Mesenchymal stem cell (in vitro differentiated cells and primary cell): ENCODE measurements at places on chromosomes 3 and 15.

GRCh38 chr3:94246171-94246570 is 183.3 kb downstream of the NSUN3 start:
- H3K27ac ChIP-seq: no peak overlapping the region
- H3K36me3 ChIP-seq: no peaks in the 10 kb centered on the region
- peaks cover 18% of the 10 kb centered on the region for H3K27me3 ChIP-seq

DNA sequence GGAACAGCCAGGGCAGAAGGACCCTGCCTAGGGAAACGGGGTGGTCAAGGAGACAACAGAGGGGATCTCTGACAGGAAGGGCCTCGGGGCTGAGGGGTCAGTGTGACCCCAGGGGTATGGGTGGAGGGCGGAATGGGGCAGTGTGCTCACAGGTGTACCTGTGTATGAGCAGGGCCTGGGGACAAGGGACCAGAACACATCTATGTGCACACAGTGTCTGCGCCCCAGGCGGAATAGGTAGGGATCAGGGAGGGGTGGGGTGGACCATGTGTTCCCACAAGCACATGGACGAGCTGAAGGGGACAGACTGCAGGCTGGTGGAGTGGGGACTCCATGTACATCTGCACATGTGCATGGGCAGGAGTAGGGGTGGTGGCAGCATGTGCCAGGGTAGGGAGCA is 5.0 kb upstream of the TLR9 start:
- H3K36me3 ChIP-seq: peaks cover 71% of the 10 kb centered on the region
- no peak overlapping the region for H3K4me3 ChIP-seq
- no peak overlapping the region for H3K27ac ChIP-seq
- peaks cover 8% of the 10 kb centered on the region for H3K4me1 ChIP-seq
- no peak for DNase-seq

DNA sequence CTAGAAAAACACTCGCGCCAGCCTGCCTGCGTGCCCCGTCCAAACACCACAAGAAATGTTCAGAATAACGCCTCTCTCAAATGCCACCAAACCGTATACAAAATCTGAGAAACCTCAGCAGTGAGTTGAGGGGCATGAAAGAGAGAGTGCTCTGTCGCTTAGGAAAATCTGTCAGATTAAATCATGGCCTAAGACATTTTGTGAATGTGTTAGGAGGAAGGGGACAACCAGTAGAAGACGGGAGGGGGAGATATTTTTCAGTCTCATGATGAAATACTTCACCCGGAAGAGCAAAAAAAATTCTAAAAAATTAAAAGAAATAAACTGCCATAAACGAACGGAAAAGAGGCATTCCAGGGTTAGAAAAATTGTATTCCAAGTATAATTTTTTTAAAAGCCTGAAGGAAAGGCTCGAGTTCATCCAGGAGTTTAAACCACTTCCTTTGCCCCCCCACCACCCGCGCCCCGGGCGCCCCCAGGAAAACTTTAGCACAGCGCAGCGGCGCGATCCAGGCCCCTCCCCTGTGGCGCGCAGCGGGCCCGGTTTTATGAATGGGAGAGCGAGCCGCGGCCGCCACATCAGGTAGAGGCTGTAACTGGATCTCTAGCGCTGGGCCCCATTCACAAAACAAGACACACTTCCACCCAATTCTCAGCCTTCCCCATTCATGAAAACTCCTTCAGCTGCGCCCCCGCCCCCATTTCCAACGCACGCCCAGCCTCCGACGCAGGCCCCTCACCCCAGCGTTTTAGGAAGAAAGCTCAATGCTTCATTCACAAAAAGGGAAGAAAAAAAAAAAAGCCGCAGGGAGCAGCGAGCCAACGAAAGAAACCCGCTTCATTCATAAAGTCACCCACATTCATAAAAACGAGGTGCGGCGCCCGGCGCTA is 1.4 kb downstream of the ETV5 start:
- H3K36me3 ChIP-seq: peaks cover 13% of the 10 kb centered on the region
- H3K4me1 ChIP-seq: peaks cover 8% of the 10 kb centered on the region
- no peaks in the 10 kb centered on the region for H3K27me3 ChIP-seq
- peak; percentile 77 for DNase-seq
- H3K27ac ChIP-seq: peak overlapping the region; percentile 80

- H3K36me3 ChIP-seq: no peaks in the 10 kb centered on the region
- peaks cover 3% of the 10 kb centered on the region for H3K4me1 ChIP-seq
- H3K27ac ChIP-seq: no peak overlapping the region
- H3K27me3 ChIP-seq: no peaks in the 10 kb centered on the region
- DNase-seq: no peak
These were observed 6.0 kb downstream of the TM4SF19 start for GRCh38 chr3:196332168-196332567.

DNA sequence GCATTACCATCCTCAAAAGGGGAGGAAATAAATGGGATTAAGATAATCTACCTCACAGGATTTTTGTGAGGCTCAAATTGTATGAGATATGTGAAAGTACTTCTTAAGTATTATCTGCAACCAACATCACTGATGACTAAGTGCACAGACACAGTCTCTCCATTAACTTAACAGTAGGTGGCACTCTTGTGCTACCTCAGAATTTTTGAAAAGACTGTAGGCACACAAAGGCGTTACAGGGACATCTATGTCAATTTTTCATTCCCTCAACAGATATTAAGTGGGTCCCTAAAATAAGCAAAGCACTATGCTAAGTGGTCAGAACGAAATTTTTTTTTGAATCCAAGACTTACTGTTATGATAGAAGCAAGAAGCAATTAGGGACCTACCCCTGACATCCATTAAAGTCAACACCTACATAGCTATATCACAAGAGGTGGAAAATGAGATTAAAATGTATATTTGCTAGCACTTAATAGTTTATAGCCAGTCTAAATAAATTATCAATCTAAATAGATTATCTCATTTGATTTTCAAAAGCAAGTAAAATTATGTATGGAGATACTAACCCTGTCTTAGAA is 52.9 kb downstream of the RYK start:
- peaks cover 11% of the 10 kb centered on the region for H3K36me3 ChIP-seq
- H3K4me1 ChIP-seq: peaks cover 1% of the 10 kb centered on the region
- no peak overlapping the region for H3K4me3 ChIP-seq
- DNase-seq: peak; percentile 76

DNA sequence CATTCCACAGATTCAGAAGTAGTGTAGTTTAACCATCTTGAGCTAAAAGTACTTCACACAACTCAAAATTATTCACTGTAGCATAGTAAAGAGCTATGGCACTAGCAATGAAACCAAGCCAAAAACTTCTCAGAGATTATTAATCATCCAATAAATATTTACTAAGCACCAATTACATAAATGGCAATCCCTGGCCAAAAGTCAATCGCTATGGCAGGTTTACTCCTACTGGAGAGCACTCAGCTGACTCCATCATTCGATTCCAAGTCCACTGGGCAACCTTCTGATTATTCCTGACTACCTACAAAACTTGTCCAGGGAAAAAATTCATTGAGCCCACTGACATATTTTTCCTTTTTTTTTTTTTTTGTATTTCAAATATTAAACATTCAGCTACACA is 23.9 kb downstream of the ATP13A3 start:
- H3K4me3 ChIP-seq: no peak overlapping the region
- H3K27me3 ChIP-seq: no peaks in the 10 kb centered on the region
- no peaks in the 10 kb centered on the region for H3K4me1 ChIP-seq
- peaks cover 60% of the 10 kb centered on the region for H3K36me3 ChIP-seq
- no peak for DNase-seq

GRCh38 chr15:89078851-89079810 is 9.1 kb upstream of the ABHD2 start:
- no peak overlapping the region for H3K27ac ChIP-seq
- H3K4me1 ChIP-seq: no peaks in the 10 kb centered on the region
- H3K27me3 ChIP-seq: no peaks in the 10 kb centered on the region
- no peaks in the 10 kb centered on the region for H3K36me3 ChIP-seq

- H3K36me3 ChIP-seq: no peaks in the 10 kb centered on the region
- H3K27ac ChIP-seq: no peak overlapping the region
- H3K4me1 ChIP-seq: no peaks in the 10 kb centered on the region
- H3K4me3 ChIP-seq: no peak overlapping the region
- DNase-seq: no peak
These were observed 76.4 kb upstream of the TRPM1 start for GRCh38 chr15:31177951-31178350.
